DMS53 (cell line): ENCODE measurements at places on chromosomes 7 and 10.

DNA sequence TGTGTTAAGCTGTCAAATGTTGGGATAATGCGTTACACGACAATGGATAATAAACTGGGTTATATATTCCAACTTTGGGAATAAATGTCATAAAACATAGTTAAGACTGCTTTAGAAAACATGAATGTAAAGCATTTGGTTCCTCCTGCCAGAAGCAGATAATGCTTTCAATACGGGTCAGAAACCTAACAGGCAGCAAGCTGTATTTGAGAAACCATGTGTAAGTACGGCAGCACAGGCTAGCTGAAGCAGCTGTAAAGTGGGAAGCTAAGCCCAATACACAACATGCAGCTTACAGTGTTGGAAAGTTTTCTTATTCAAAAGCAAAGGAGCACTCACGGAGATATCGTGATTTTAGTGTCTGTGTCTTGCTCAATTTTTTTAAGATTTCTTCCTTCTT, 46.5 kb downstream of the MALSU1 start:
- no peak for DNase-seq

DNA sequence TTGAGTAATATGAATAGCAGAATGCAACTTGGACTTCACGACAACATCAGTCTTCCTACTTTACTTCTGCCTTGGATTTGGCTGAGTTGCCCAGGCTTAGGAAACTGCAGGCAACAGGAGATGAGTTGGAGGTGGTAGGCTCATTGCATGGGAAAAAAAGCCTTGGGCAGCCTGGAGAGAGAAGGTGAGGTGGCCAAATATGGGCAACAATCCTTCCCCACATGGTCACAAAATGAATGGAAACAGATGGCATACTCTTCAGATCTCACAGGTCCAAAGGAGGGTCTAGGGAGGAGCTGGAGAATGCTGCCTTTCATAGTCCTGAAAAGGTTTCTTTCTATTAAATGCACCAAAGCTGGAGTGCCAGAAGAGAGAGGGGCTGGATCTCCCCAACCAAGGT, 128.6 kb upstream of the AOAH start:
- DNase-seq = no peak

GRCh38 chr7:46969303-46970130, 612.4 kb downstream of the TNS3 start:
- no peak for DNase-seq

DNA sequence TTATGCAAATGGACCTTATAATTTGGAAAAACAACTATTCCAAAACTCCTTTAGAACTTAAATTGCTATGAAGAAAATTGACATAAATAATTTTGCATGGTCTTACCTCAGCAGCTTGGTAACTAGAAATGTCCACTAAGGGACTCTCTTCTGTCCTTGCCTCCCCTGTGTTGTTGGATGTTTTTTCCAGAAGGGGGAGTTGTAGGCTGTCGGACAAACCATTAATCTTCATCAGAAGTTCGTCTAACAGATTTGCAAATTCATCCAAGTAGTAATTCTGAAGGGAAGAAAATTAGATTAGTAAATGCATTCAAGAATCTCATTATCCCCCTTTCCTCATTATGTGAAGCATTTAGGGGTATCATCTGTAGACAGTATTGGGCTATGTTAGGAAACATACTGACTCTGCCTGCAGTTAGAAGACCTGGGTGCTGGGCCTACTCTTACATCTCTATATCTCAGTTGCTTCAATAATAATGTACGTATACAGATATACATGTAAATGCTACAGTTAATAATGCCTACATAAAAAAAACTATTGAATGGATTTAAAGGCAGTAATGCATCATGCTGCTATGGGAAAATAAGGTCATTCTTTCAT, 155.6 kb downstream of the PKD1L1 start:
- DNase-seq = peak; percentile 44

DNA sequence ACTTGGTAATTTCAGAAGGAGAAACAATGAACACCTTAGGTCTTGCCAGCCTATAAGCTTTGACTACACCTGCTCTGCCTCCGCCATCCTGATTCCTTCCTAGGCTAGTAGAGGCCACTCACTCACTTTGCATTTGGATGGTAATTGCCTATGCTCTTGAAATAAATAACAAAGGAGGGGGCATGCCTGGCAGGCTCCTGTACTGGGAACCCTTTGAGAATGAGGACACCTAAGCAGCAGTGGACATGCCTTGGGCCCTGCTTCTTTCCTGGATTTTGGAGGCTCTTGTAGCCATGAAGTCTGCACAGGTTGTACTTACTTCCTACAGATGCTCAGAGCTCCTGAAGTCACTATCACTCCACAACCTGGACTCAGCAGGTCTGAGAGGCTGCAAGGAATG, 65.8 kb downstream of the BLNK start:
- DNase-seq = no peak

DNA sequence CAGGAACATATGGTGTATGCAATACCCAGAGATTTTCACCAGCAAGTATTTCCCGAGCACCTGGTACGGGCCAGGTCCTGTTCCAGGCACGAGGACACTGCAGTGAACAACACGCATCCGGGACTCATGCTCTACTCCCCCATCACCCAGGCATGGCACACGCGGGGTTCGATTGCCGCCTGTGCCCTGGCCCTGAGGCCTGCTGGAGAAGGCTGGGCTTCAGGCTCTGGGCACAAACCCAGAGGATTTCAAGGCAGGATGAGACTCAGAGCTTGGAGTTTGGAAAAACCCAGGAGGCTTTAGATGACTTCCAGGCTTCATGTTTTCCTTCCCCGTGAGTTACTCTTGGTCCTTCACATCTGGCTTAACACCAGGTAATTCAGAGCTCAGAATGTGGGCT, 143.5 kb downstream of the NEURL1 start:
- no peak for DNase-seq

DNA sequence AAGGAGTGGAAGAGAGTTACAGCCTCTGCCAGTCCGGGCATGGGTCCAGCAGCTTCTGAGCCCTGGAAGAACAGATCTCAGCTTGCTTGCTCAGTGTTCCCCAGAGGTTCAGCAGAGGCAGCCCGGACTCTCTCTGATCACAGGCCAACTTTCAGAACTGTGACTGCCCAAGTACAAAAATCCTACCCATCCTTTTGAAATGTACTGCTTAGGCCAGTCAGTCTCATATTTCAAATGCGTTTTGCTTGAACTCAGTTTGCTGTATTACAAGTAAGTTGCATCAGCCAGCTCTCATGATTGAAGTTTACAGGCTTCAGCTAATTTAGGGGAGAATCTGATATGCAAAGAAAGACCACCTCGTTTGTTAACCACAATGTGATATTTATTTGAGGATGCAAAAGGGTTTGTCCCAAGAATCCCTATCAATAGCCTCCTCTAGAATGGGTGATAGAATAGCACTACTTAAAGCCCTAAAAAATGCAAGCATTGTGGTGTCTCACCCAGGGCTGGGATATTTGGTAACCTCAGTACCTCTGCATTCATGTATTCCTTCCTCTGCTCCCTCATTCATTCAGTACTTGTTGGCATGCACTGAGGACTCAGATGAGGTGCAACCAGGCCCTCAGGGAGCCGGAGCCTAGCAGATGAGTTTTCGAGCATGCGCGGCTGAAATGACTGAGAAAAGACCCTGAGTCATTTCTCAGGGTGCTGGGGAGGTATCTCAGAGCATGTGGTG, 7.0 kb downstream of the AIMP2 start:
- DNase-seq = peak; percentile 84

DNA sequence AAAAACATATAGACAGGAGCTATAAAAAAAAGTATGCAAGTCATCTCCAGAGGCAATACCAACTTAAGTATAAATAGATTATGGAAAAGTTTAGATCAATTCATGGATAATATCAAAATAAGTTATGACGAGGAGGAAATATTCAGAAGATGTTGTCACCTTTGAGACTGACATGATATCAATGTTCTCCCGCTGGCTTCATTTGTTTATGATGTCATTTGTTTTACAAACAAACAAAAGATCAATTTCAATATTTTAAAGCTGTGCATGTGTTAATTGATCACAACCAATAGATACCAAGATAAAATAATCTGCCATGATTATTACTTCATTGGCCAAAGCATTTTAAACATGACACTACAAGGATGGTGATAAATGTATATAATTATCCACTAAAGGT, 43.5 kb downstream of the SLC16A12 start:
- DNase-seq = no peak

DNA sequence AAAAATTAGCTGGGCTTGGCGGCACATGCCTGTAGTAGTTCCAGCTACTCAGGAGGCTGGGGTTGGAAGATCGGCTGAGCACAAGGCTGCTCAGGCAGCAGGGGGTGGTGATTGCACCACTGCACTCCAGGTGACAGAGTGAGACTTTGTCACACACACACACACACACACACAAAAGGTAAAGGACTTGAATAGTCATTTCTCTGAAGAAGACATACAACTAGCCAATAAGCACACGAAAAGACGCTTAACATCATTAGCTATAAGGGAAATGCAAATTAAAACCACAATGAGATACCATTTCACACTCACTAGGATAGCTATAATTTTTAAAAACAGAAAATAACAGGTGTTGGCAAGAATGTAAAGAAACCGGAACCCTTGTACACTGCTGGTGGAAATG, 48.6 kb downstream of the HIP1 start:
- no peak for DNase-seq

- DNase-seq = no peak
Measured at GRCh38 chr10:46031648-46032532, 1.5 kb upstream of the NCOA4 start.
